Hematopoietic multipotent progenitor cell treated with erythropoietin and hydrocortisone succinate and interleukin-3 and kit ligand, for 4 days (in vitro differentiated cells): ENCODE measurements at places on chromosomes 16 and 17.
A peak's percentile ranks its signal among the peaks of the same experiment; 100 is the strongest.

DNA sequence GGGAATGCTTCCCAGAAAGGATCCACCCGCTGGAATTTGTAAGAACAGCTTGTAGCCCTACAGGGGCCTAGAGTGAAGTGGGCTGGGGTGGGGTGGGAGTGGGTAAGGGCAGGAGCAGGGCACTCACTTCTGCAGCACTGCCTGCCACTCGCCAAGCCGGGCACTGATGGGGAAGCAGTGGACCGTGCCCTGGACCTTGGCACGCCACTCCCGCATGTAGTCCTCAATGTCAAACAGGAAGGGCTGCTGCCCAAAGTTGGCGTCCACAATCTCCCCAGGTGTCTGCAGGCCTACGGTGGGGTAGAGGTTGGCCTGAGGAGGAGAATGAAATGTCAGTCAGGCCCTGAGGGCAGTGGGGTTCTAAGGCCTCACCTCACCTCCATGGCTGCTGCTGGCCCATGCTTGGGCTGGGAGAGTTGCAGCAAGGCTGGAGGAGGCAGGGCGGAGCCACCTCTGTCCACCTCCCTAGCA, 15.7 kb upstream of the GFOD2 start:
- DNase-seq: no peak

DNA sequence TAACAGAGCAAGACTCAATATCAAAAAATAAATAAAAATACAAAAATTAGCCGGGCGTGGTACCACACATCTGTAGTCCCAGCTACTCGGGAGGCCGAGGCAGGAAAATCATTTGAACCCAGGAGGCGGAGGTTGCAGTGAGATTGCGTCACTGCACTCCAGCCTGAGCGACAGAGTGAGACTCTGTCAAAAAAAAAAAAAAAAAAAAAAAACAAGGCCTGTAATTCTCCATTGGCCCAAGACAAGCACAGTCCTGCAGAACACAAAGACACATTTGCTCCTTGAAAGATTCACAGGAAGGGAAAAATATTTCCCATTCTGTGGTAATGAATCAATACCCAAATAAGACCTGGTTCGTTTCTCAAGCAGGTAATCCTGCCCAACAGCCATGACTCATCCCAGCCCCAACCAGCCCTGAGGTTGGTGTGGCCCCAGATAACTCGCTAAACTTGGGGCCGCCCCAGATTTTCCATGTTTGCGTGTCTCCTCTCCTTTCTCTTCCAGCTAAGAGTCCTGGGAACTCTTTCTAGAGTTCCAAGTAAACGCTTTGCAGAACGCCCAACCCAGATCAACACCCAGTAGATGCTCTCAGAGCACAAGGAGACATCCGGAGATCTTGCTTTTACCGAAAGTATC, 40.3 kb upstream of the SNN start:
- DNase-seq: no peak

- no peak for DNase-seq
Measured at GRCh38 chr17:14730821-14731220, 429.9 kb downstream of the HS3ST3B1 start.

- no peak for DNase-seq
Measured at GRCh38 chr17:48526608-48527546, 3.9 kb downstream of the HOXB1 start.

- no peak for DNase-seq
Measured at GRCh38 chr17:65228287-65228686, 91.1 kb downstream of the RGS9 start.

DNA sequence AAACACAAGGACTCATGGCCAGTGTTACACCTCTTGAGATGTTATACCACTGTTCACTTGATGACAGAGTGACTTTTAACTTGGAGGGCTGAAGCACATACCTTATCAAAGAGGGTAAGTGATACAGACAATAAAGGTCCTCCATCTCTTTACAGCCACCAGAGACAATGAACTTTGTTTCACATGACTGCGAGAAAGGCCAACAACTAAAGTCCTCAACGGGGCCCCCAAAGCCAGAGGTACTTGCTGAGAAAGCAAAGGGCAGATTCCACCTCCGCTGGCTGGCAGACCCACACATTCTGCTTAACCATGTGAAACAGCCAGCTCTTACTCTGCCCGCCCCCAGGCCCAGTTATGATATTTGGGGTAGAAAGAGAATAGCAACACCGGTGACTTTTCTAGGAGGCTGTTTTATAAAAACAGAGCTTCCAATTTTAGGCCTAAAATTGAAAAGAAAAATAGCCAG, 21.4 kb downstream of the DCUN1D3 start:
- DNase-seq: no peak

DNA sequence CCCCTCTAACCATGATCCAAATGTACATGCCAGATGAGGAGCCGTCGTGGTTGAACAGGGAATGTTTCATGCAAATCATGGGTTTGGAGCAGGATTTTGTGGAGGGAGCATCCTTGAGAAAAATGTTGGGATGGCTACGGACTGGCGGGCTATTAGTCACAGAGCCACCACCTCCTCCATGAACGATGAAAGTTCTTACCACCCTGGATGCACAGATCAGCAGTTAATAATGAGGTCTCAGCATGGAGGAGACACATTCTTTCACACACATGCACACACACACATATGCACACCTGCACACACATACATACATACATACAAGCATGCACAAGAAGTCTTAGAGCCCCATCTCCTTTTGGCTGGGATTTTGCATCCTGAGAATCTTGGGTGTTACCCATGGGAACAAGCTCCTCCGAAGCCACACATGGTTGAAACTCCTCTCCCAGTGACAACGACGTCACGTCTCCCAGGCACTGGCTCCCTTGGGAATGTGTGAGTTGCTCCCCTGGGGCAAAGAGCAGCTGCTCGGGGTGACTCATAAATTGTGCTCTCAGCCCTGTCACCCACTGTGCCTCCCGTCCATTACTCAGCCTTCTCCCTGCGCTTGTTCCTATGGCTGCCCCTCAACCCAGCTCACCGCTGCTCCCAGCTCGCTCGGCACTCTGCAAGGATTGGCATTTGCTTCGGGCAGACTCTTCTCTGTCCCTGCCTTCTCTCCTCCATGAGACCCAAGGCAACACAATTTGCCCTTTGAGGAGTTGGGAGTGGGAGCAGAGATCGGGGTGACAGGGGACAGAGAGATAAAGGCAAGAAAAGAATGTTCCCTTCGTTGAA, 344.6 kb downstream of the SOX9 start:
- no peak for DNase-seq

GRCh38 chr17:50059256-50059655, 3.3 kb downstream of the ITGA3 start:
- no peak for DNase-seq

DNA sequence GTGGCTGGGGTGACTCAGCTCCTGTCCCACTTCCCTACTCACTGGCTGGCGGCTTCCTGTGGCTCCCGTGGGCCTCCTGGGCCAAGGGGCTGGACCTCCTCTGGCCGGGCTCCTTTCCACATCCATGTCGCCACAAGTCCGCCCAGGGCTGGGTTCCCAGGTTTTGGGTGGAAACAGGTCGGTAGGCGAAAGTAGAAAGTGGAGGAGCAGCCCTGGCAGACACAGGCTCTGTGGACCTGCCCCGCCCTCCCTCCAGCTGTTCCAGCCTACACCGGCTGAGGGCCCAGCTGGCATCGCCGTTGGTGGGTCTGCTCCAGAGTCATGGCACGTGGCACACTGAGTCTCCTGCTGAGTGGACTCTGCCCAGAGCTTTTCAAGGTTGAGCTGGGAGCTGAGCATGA, 28.7 kb downstream of the GSE1 start:
- peak; percentile 37 for DNase-seq

GRCh38 chr17:80577876-80578570, 33.4 kb downstream of the RPTOR start:
- DNase-seq: no peak
